ENCODE measurements at places on chromosomes 2 and 18.
A peak's percentile ranks its signal among the peaks of the same experiment; 100 is the strongest.

DNA sequence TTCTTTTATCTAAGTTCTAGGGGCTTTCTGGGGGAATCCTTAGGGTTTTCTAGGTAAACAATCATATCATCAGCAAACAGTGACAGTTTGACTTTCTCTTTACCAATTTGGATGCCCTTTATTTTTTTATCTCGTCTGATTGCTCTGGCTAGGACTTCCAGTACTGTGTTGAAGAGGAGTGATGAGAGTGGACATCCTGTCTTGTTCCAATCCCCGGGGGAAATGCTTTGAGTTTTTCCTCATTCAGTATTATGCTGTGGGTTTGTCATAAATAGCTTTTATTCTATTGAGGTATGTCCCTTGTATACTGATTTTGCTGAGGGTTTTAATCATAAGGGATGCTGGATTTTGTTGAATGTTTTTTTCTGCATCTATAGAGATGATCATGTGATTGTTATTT is 549.5 kb downstream of the EPHA4 start:
- no peak for DNase-seq

- no peak for DNase-seq
These were observed 23.5 kb downstream of the GPR35 start for GRCh38 chr2:240648650-240649275.

GRCh38 chr2:6623746-6624145 is 242.0 kb downstream of the CMPK2 start:
- DNase-seq, result no peak

DNA sequence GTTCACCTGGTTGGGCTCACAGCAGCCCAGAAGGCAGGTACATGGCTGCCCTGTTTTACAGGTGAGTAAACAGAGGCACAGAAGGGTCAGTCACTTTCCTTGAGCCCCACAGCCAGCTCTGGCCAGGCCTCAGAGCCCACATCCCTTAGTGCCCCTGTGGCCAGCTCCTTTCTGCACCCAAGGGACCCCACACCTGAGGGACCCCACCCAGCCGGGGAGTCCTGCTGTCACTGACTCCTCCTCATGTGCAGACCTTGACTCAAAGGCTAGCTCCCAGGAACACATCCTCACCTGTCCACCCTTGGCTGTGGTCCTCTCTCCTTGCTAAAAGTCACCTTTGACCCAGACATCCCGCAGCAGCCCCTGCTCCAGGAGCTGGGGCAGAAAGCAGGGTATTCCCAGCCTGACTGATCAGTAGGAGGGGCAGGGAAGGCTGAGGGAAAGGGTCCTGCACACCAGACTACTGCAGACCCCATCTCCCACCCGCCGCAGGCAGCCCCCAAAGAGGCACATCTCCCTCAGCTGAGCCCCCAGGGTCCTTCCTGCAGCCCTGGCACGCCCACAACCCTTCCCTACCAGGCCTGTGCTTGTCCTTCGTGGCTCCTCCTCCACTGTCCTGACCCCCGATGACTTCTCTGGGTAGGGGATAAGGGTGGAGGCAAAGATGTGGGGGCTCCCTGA is 9.8 kb upstream of the ARHGEF4 start:
- DNase-seq, result no peak

- DNase-seq, result peak; percentile 23
These were observed 49.1 kb upstream of the ZNF638 start for GRCh38 chr2:71282493-71282892.

DNA sequence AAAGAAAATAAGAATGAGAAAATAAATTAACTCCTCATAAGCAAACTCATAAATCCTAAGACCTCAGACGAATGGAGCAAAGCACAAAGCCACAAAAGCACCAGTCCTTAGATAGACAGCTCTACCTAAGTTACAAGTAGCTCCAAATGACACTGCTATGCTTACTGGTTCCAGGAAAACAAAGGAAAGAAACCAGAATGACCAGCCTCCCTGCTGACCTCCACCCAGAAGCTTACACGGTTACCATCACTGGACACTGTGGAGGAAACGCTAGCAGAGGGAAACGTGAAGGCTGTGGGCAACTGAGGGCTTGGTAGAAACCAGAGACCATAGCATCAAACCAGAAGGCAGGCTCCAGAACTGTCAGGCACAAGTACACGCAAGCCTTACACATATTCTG is 67.8 kb downstream of the STK39 start:
- no peak for DNase-seq

DNA sequence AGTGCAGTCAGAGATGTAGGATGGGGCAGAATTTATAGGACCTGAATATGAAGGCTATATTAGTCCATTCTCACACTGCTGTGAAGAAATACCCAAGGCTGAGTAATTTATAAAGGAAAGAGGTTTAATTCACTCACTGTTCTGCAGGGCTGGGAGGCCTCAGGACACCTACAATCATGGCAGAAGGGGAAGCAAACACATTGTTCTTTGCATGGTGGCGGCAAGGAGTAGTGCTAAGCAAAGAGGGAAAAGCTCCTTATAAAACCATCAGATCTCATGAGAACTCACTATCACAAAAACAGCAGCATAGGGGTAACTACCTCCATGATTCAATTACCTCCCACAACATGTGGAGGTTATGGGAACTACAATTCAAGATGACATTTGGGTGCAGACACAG is 76.8 kb upstream of the MSTN start:
- no peak for DNase-seq

GRCh38 chr2:228675646-228676045 is 494.2 kb upstream of the SPHKAP start:
- no peak for DNase-seq

DNA sequence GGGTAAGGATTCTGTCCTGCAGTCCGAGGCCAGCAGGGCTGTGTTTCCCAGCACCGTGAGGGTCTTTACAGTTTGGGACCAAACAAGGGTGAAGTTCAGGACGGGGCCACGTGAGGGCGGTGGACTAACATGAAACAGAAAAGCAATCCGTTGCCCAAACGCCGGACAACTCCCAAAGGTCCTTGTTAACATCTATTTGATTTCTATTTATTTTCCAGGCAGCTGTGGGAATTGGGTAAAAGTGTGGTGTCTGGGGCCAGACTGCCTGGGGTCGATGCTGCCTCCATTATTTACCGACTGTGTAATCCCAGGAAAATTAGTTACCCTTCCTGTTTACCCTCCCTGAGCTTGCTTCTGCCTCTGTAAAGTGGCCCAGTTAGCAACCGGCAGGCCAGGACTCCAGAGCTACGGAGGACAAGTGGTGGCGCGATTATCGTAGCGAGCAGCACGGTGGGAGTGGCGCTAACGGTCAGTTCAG is 66.3 kb upstream of the TCF7L1 start:
- peak; percentile 47 for DNase-seq

- no peak for DNase-seq
These were observed 135.0 kb downstream of the INHBB start for GRCh38 chr2:120480903-120481445.

DNA sequence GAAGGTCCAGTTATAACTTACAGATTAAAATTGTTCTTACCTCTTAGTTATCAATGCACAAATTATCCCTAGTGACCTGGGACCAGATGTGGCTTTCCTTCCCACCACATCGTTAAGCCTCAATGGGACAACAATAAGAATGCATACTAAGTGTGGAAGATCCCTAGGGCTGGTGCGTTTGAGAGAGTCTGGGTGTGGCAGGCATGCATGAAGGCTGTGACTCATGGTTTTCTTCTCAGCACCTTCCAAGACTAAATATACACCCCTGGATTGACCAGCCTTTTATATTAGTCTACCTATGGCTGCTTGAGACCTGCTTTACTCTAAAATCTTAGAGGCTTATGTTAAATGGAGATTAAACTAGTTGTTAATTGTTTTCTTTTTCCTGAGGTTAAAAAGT is 261.7 kb upstream of the SLC14A2 start:
- DNase-seq, result no peak

- DNase-seq, result no peak
These were observed 4.7 kb upstream of the NCK2 start for GRCh38 chr2:105739944-105740530.

GRCh38 chr18:23495723-23496440 is 7.4 kb upstream of the RMC1 start:
- DNase-seq, result peak; percentile 90

DNA sequence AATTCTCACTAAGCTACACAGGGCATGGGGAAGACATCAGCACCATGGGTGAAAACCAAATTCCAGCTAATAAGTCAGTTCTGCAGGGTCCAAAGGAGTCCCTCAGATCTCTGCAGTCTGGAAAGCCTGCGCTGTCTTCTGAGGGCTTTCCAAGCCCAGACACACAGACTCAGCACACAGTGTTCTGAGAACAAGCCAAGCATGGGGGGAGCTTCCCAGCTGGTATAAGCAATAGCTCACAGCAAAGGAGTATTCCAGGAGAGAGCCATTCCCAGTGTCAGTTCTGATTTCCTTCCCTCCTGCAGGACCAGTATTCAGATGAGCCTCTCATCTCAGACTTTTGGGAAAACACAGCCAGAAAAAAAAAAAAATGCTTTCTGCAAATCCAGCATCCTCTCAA is 370.8 kb downstream of the TNS1 start:
- no peak for DNase-seq

DNA sequence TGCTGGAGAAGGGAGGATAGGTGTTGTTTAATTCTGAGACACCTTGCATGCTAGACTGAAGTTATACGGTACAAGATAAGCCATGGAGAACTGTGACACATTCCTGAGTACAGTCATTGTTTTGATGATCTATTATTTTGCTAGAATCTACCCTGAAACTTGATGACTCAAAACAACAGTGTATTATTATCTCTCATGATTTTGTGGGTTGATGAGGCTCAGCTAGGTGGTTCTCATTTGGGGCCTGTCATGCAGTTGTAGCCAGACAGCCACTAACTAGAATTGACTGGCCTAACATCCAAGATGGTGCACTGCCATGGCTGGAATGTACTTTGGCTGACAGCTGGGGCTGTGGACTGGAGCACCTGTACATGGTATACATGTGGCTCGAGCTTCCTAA is 5.4 kb upstream of the IL1R1 start:
- DNase-seq, result no peak

DNA sequence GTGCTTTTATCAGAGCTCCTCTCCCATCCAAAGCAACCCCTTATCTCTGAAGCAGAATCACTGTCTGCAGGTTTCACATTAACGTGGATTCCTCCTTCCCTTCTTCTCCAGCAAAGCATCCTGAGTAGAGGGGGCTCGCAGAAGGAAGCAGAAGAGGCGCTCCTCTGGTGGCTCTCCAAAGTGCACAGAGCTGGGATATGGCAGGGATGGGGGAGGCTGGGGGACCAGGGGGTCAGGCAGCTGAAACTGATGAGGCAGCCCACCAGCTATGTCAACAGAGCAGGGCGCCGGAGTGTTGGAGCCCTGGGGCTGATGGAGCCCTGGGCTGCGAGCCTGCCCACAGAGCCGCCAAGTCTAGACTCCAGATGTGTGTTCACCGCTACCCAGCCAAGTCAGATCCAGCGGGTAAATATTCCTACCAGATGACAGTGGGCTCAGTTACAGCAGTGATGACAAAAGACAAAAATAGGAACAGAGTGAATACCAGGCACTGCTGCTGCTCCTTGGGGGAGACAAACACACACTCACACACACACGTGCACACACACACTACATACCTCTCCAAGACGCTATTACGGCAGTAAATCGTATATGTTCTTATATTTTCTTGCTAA is 678.3 kb upstream of the ID2 start:
- no peak for DNase-seq

GRCh38 chr2:235116885-235117492 is 165.2 kb downstream of the SH3BP4 start:
- DNase-seq, result peak; percentile 64

DNA sequence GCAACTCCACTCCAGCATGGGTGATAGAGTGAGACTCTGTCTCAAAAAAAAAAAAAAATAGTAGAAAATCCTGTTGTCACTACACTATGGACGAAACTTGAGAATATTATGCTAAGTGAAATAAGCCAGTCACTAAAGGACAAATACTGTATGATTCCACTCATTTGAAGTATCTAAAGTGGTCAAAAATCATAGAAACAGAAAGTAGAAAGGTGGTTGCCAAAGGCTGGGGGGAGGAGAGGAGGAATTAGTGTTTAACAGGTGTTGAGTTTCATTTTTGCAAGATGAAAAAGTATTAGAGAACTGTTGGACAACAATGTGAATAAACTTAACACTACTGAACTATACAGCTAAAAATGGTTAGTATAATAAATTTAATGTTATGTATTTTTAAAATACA is 18.8 kb upstream of the RMP24 start:
- DNase-seq, result no peak

DNA sequence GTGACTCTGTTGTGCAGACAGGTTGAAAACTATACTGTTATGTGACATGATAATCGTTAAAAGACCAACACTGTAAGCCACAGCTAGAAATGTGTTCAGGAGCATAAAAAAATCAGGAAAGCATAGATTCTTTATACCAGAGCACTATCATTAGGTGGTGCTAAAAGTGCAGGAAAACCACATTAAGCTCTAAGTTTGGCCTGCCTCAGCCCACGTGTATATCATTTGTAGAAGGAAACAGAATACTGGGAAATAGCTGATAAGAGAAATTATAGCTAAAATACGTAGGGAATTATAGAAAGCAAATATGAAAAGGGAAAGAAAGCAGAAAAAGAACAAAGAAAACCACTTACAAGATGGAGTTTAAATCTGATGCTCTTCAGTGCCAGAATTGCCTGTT is 26.5 kb upstream of the C2orf74 start:
- DNase-seq, result peak; percentile 30

- DNase-seq, result no peak
These were observed 68.0 kb upstream of the ZNF236 start for GRCh38 chr18:76754351-76754750.

GRCh38 chr2:10449838-10450691 is 1.9 kb upstream of the ODC1 start:
- no peak for DNase-seq

GRCh38 chr2:231693956-231694355 is 14.4 kb upstream of the PTMA start:
- DNase-seq, result no peak

DNA sequence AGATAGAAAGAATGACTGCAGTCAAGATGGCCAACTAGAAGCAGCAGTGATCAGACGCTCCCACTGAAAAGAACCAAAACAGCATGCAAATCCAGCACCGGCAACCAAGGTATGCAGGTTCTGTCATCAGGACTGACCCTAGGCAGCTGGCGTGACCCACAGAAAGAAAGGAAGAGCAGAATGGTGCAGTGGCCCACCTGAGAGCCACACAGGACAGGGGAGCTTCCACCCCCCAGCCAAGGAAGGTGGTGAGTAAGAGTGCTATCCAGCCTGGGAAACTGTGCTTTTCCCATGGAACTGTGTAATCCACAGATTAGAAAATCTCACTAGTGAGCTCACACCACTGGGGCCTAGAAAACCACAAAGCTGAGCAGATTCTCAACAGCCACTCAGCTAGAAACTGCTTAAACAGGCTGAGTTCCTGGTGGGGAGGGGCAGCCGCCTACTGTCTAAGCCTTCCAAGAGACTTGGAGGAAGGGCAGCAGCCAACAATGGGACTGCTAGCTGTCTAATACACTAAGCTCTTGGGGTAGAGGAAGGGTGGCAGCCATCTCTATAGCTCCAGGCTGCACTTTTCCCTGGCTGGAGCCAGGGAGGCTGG is 127.9 kb downstream of the EVA1A start:
- no peak for DNase-seq

GRCh38 chr2:7812231-7812995 is 869.4 kb upstream of the ID2 start:
- no peak for DNase-seq

GRCh38 chr2:50118905-50119702 is 912.8 kb downstream of the NRXN1 start:
- no peak for DNase-seq

- no peak for DNase-seq
These were observed 29.0 kb downstream of the PTPRM start for GRCh38 chr18:7596147-7596546.
